ENCODE measurements at places on chromosomes 16 and 17.

GRCh38 chr17:32319548-32319905 lies 22.4 kb downstream of the C17orf75 start:
- DNase-seq, result peak; percentile 79

DNA sequence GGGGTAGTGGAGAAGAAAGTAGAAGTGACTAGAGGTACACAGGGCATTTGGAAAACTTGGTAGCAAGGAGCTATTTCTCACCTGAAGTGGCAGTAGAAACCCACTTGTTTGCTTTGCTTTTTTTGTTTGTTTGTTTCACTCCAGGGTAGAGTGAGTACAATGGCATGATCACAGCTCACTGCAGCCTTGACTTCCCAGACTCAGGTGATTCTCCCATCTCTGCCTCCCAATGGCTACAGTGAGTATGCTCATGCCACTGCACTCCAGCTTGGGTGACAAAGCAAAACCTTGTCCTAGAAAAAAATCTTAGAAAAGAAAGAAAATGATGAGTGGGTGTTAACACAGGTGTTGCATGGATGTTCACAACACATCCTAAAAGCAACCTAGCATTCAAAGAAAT lies 40.4 kb downstream of the SCNN1G start:
- no peak for DNase-seq

- peak; percentile 14 for DNase-seq
Observed at GRCh38 chr17:80414508-80414802, 512 bp upstream of the ENDOV start.

GRCh38 chr17:82977606-82978005 lies 101.8 kb upstream of the METRNL start:
- DNase-seq, result no peak
